ENCODE measurements at places on chromosomes 2 and 18.

GRCh38 chr2:205311201-205311600 is 371.1 kb upstream of the NRP2 start:
- DNase-seq, result no peak

GRCh38 chr18:67134911-67135310 is 381.6 kb downstream of the DSEL start:
- no peak for DNase-seq

- no peak for DNase-seq
Observed at GRCh38 chr2:223054193-223054781, 2.3 kb downstream of the KCNE4 start.

DNA sequence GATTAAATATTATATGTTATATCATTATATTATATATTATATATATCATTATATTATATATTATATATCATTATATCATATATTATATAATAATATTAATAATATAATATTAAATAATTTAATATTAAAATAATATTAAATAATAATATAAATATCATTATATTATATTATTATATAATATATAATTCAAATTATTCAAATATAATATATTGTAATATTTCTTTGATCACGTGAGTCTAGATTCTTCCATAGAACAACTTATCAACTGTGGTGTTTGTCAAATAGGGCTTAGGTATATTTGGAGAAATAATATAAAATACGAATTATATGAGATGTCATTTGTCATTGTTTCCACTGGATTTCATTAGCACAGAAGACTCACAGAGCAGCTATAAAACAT is 77.3 kb downstream of the SPHKAP start:
- DNase-seq, result no peak

DNA sequence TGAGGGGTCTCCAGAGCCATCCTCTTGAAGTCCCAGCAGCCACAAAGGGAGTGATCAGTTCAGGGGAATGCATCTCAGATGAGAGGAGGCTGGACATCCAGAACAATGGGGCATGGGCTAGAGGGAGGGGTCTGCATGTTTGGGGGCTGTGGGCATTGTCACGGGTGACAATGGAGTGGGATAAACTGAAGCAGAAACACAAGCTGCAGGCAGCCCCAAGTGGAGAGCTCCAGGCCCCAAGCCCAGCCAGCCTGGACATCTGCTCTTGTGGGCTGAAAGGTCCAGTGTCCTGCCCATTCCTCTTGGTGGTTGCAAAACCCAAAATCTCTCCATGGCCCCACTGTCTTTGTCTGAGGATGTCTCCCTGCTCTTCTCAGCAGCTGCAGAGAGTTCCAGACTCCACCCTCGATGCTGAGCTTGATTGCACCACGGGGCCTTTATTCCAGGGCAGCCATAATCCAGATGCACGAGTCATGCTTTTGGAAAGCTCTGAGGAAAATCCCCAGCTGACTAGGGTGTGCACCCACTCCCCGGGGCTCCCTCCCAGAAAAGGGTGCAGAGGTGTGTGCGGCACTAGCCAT is 149.4 kb downstream of the TNS1 start:
- no peak for DNase-seq

- no peak for DNase-seq
Observed at GRCh38 chr18:45850021-45850420, 24.5 kb downstream of the SIGLEC15 start.

DNA sequence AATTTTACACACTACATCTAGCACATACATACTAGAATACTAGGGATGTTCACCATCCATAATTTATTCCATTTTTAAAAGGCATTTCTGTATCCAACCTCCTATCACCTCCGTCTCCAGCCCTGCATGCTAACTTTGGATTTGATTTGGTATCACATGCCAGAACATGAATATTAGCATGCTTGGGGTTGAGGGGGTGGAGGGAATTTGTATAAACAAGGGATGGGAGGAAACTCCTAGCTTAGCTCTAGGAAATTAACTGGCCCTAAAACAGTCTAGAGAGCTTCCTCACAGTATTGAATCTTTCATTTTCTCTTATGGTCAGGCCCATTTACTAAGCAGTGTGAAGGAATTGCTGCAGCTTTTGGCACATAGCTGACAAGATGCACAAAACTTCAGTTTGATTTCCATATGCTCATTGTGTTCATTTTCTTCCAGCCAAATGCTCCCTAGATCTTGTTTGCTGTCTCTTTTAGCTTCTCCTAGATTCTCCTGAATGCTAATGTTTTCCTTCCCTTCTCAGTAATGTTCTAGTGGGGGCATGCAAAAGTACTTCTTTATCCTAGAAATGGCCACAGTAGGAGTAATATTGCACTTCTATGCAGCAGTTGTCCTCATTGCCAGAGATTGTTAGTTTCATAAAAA is 135.2 kb downstream of the VWC2L start:
- DNase-seq, result no peak

DNA sequence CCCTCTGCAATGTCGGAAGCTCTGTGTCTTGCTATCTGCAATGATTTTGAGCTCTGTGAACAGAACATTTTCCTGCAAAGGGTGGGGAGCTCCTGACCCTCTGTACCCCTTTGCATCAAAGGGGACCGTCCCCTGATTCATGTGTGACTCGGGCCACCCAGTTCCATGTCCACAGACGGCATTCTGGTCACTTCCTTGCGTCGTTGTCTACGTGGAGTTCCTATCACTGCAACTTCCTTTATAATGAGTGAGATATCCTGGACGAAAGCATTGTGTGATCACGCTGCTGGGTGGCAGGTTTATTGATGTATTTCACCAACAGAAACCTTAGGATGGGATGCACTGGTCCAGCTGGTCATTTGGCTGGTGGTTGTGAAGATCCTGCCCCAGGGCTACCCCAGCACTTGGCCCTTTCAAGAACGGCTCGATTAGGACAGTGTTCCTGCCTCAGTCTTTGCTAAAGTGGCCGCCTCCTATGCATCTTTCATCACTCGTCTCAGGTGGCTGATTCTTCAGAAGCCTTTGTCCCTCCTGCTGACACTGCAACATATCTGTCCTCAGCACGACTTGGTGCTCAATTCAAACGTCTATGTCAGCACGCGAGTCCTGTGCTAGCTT is 202.7 kb downstream of the ACKR3 start:
- no peak for DNase-seq

DNA sequence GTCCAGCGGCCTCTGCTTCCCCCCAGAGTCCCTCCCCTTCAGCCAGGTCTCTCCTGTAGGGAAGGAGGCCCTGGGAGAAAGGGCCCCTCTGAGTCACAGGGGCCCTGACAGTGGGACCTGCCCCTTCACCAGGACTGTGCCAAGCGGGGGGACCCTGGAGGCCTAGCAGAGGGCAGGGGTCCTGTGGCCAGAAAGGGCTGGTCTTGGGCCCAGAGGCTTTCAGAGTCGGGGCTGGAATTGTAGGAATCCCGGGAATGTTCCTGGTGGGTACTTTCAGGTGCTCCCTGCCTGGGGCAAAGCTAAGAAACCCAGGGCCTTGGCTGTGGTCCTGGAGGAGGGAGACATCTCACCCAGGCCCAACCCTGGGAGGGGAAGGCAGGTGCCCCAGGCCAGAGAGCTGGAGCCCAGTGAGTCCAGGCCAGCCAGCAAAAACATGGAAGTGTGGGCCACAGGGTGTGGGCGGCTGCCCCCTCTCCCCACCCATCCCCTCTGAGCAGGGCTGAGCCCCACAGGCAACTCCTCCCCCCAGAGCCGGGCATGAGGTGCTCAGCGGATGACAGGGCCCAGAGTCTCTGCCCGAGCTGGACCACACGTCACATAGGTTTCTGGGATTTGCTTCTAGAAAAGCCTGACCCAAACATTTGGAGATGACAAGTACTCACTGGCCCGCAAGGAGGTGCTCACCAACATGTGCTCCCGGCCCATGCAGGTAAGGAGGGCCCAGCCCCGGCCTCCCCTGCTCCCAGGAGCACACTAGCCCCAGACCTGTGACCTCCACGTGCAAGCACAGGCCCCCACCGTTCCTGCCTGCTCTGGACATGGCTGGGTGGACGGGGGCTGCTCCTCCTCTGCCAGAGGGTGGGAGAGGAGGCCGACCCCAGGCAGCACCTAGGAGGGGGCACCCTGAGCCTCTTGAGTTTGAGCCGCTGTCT is 48.2 kb upstream of the ALPP start:
- DNase-seq, result no peak

All from activated CD4-positive, alpha-beta T cell treated with anti-CD3 and anti-CD28 coated beads for 24 hours (primary cell).